NCI-H1048 (cell line): ENCODE measurements at places on chromosomes 5 and 9.

GRCh38 chr5:91534332-91534731, 151.2 kb upstream of the ARRDC3 start:
- DNase-seq, result no peak

GRCh38 chr9:77679088-77679487, 31.0 kb upstream of the GNA14 start:
- DNase-seq, result no peak

- DNase-seq, result no peak
These were observed 112.5 kb downstream of the MPDZ start for GRCh38 chr9:13166996-13167395.

GRCh38 chr9:27963836-27964235, 390.6 kb upstream of the C9orf72 start:
- DNase-seq, result no peak

DNA sequence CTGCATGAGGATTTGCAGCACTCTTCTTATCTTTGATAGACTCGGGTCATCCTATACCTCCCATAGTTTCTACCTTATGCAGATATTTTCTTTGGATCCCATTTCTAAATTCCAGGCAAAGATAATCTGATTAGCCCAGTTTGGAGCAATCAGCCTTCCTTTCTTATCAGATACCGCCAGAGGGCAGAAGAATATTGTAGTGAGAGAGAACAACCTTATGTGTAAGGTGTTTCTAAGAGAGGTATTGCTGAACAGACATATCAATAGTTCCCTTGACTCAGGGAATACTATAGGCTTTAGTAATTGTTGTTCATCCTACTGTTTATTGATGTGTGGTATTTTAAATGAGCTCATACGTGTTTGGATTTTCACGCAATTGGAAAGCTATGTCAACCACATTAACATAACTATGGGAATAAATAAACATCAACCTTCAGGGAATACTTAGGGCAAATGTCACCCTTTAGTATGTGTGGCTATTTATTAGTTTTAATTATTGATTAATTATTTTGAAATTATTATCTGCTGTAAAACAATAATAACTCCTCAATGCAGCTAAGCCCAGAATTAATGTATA, 1435.2 kb upstream of the CDH9 start:
- DNase-seq, result no peak

GRCh38 chr5:149633476-149634350, 52.4 kb downstream of the ARHGEF37 start:
- DNase-seq, result no peak

- no peak for DNase-seq
These were observed 245.3 kb downstream of the ADGRV1 start for GRCh38 chr5:90803876-90804275.

DNA sequence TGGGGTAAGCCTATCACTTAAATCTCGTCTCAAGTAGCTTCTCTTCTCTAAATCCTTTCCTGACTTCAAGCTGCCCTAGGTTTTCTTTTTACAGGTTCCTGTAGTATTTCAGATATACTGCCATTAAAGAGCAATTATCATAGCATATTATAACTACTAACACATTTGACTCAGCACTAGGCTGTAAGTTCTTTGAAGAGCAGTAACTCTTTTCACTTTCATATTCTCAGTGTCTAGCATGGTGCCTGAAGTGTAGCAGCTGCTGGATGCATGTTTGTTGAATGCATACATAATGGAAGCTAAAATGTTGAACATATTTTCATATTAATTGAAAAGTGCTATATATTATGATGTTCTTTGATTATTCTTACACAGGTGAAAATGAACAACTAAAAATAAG, 22.5 kb downstream of the CCDC152 start:
- no peak for DNase-seq

DNA sequence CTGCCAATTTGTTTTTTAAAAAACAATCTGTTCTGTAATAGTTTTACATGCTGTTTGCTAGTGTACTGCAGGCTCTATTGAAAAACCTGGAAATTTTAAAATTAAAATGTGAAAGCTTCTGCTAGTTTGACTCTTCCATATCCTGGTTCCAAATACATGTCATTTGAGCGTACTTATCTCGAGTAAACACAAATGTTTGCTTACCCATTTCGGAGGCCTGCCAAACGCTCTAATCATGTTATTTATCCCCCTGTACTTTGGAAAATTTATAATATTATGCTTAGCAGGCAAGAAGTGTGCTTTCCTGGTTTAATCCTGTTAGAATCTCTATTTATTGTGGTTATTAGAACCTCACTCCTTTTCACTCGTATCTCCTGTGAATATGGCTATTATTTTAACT, 476.8 kb upstream of the CYLC2 start:
- no peak for DNase-seq

DNA sequence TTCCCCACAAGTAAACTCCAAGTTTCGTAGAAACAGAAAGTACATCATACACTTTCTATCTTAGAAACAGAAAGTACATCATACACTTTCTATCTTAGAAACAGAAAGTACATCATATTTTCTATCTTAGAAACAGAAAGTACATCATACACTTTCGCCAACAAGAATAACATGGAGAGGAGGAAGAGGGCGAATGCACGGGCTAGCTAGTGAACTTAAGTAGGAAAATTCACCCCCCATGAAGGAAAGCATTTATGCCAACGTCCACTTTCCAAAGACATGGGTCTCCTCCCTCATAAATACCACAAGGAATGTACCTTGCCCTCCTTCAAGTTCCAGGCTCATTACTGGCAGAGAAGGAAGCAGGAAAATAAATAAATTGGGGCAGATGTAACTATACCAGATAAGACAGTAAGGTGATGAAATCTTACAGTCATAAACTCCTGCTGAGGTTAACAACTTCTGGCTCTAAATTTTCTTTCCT, 64.7 kb downstream of the FRMD3 start:
- DNase-seq, result no peak

DNA sequence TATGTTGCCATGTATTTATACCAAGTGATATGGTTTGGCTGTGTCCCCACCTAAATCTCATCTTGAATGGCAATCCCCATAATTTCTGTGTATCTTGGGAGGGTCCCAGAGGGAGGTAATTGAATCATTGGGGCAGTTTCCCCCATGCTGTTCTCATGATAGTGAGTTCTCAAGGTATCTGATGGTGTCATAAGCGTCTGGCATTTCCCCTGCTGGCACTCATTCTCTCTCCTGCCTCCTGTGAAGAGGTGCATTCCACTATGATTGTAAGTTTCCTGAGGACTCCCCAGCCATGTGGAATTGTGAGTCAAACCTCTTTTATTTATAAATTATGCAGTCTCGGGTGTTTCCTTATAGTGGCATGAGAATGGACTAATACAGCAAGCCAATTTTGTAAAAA, 140.8 kb upstream of the ADAMTSL1 start:
- DNase-seq, result no peak

DNA sequence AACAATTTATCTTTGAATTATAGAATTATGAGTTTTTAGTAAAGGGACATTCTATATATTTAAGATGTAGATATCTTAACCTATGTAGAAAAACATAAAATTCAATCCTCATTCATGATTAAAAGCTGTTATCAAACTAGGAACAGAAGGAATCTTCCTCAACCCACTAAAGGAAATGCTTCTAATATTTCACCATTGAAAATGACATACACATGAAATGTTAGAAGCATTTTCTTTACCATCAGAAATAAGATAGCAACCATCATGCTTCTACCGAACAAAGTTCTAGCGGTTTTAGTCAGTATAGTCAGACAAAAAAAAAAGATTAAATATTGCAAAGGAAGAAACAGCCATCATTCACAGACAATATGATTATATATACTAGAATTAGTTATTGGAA, 32.2 kb downstream of the SHOC1 start:
- DNase-seq, result no peak

GRCh38 chr9:19989213-19989612, 200.4 kb upstream of the SLC24A2 start:
- no peak for DNase-seq

DNA sequence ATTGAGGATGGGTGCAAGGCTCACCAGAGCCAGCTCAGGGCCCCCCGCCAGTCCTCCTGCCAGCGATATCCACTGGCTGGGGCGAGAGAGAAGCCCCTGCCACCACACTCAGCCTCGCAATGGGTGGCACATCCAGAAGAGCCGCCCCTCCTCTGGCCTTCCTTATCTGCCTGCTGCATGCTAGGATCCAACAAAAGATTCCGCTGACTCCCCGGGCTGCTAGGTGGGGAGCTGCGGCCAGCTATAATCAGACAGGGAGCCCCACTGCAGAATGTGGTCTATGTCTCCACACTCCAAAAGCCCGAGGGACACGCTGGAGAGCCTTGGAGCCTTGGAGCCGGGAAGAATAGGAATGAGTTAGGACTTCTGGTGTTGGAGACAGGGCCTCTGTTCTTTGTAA, 32.8 kb downstream of the COL23A1 start:
- DNase-seq, result no peak

- no peak for DNase-seq
These were observed 313.9 kb downstream of the TLE1 start for GRCh38 chr9:81375187-81376100.

DNA sequence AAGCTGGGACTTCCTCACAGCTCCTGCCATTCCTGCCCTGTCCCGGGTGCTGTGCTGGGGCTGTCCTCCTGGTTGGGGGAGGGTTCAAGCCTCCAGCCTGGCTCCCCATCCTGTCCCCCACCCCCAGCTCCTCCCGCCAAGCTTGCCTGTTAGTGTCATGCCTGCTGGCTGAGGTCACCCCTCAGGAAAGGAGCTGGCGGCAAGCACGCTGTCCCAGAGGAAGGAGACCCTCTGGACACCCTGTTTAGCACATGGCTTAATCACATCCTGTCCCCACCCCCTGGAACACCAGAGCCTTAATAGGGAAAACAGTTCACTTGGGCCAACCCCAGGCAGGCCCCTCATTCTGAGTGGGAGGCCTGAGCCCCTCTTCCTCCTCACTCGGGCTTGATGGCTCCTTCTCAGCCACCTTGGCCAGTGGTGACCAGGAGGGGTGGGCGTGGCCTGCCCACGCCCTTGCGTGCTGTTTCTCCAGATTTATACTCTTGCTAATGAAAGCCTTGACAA, 9.2 kb upstream of the PHYHD1 start:
- no peak for DNase-seq

DNA sequence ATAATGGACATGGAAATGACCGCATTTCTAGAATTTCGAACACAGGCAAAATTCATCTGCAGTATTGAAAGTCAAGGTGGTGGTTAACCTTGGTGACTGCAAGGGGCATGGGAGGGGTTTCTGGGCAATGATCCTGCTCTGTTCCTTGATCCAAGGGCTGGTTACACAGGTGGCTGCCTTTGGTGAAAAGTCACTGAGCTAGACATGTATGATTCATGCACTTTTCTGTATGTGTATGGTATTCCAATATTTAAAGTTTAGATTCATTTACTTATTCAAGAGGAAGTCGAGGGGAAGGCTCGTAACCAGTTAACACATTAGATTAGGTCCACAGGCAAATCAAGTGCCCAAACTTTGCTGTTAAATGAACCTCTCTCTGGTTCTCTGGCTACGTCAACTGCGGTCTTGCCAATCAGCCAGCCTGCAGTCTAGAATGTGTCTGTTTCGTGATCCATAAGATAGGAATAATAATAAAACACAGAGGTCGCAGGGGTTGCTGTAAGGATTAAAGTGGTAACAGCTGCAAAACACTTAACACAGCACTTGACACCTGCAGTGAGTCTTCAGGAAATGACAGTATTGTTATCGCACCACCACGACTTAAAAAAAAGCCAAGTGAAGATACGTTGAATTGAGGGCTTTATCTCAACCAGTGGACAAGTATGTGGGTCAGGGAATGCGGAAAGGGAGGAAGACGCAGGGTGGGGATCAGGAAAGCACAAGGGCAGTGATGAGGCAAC, 92.5 kb downstream of the TLE1 start:
- DNase-seq, result no peak

- DNase-seq, result no peak
These were observed 34.6 kb upstream of the NEK6 start for GRCh38 chr9:124222918-124223720.

- DNase-seq, result no peak
These were observed 24.7 kb upstream of the TNC start for GRCh38 chr9:115142517-115143270.
